ENCODE measurements at places on chromosomes 4 and X. TPM values are rescaled to one million over a fixed set of nuclear protein-coding genes. Genes with fewer than 3 reads are reported as not detected.

DNA sequence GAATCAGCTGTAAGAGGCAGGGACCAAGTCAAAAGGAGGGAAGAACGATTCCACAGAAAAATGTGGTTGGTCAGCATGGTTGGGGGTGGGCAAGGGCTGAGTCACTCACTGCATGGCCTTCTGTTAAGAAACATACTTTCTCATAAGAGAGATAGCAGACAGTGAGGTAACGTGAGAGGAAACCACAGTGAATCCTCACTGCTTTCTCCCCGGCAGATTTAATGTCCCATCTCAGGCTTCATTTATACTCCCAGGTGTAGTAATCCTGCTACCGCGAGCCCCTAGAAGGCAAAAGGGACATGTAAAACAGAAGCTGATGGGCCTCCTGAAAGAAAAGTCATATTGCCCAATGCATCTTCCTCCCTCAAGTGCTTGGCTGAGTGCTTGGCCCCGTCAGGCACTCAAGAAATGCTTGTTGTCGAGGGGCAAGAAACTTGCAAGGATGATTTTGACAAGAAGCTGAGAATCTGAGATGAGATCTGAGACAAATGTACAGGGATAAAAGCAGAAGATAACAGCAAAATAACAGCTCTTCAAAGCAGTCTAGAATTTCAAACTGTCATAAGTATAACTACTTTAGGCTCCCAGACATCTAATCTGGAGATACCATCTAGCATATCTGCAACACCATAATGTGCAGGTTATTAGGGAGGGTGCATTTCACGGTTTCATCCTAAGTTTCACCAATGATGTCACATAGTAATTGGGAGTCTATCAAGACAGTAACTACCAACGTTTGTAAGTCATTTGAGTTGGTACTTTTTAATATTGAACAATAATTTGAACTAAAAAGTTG is 40.2 kb downstream of the SH3KBP1 start:
- no peak for DNase-seq
- peaks cover 6% of the 10 kb centered on the region for H3K27me3 ChIP-seq
- no peak overlapping the region for H3K27ac ChIP-seq
- H3K4me1 ChIP-seq: no peaks in the 10 kb centered on the region
- no peaks in the 10 kb centered on the region for H3K36me3 ChIP-seq
- H3K4me3 ChIP-seq: no peak overlapping the region

DNA sequence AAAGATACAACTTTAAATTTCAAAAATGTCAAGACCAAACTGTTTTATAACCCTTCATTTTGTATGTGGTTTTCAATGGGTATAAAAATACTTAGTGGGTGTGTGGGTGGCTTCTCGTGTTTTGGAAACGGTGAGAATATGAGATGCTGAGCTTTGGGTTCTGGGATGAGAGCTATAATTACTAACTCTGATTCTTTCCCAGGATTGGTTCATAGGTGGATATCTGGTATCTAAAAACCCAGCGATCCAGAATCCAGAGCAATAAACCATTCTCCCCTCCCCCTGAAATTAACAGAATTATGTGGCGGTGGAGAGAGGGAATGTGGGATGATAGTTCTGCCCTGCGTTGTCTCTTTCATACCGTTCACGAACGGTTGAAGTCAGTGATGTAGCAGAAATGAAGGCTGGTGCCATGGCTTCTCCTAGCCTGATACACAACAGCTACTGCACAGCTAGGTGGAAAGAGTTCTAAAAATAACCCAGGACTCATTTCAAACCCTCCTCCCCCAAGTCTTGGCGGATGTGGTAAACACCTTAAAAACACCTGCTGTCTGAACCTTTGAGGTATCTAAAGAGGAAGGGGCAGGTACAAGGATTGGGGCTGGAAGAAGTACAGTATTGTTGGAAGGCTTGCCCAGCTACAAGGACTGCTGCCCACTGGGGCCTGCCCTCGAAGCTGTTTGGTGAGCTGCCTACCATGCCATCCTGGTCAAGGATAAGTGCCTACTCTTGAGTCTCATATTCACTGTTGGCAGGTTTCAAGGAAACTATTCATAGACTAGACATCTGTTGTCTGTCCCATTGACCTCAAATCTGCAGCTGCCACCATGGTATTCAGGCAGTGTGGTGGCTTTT is 44.5 kb downstream of the SEPTIN11 start:
- H3K27me3 ChIP-seq: no peaks in the 10 kb centered on the region
- no peak overlapping the region for H3K4me3 ChIP-seq
- no peak overlapping the region for H3K27ac ChIP-seq
- peaks cover 5% of the 10 kb centered on the region for H3K36me3 ChIP-seq

DNA sequence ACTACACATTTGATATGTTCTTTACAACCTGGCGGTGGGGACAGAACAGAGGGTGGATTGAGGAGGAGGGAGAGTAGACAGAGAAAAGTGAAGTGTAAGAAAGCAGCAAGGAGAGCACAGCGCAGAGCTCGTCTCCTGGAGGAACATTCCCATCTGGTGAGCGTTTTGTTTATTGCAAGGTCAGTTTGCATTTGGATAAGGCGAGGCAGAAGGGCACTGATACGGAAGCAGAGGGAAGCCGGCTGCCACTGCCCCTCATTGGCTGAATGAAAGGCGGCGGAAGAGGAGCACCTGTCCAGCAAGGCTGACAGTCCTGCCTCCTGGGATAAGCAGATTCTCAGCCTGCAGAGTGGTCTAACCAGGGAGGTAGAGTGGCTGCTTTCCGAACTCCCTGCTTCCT is 83.2 kb downstream of the GPR143 start:
- peaks cover 3% of the 10 kb centered on the region for H3K36me3 ChIP-seq
- no peak overlapping the region for H3K4me3 ChIP-seq
- peaks cover 8% of the 10 kb centered on the region for H3K27me3 ChIP-seq
- DNase-seq: peak; percentile 19

- DNase-seq: peak; percentile 59
- H3K27me3 ChIP-seq: peaks cover 3% of the 10 kb centered on the region
- peak within 1 kb of the TSS; percentile 67 for H3K27ac ChIP-seq
- peak within 1 kb of the TSS; percentile 75 for H3K4me3 ChIP-seq
- H3K4me1 ChIP-seq: peaks cover 4% of the 10 kb centered on the region
Measured at GRCh38 chrX:38561126-38561868, at the start of gene TSPAN7. Gene TSPAN7, plus strand, starts transcription at chrX:38561542. Its CDS starts 5 bp downstream, at chrX:38561547.

The CXCL1 gene
- 4.8 TPM for total RNA-seq

- peaks cover 2% of the 10 kb centered on the region for H3K27me3 ChIP-seq
- no peak overlapping the region for H3K27ac ChIP-seq
- H3K4me3 ChIP-seq: no peak overlapping the region
- DNase-seq: no peak
- H3K4me1 ChIP-seq: no peaks in the 10 kb centered on the region
Measured at GRCh38 chrX:119095936-119096335, 23.1 kb downstream of the CT47C1 start.

The PDLIM3 gene
- total RNA-seq: 56.9 TPM

DNA sequence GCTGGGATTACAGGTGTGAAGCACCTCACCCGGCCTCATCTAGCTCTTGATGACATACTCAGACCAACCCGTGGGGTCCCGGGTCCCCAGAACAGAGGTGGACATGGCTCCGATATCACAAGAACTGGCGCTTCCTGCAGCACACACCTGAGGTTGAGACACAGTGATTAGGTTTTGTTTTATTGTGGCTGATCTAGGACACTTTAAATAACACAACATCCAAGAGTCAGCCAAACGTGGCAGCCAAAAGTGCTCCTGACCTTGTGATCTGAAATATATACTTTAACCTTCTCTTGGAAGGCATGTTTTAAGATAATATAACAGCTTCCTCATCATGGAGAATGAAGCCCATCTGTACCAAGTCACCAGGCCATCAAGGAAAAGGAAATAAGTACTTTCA is 198.9 kb downstream of the DHRSX start:
- H3K27me3 ChIP-seq: no peaks in the 10 kb centered on the region
- H3K4me1 ChIP-seq: no peaks in the 10 kb centered on the region
- no peak overlapping the region for H3K27ac ChIP-seq

DNA sequence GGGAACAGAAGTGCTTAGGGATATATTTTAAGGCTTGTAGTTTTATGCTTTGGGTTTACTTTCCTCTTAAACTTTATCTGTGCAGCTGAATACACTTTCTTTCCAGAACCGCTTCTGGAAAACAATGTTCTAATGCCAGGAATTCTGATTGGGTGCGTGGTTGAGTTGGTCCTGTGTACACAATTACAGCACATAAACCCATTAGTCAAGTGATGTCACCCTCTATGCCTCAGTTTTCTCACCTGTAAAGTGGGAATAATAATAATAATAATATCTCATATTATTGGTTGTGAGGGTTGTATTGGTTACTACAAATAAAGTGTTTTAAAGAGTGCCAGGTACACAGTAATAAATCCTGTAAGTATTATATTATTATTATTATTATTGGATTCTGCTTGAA is 129.2 kb downstream of the MID1IP1 start:
- DNase-seq: no peak
- no peak overlapping the region for H3K27ac ChIP-seq
- H3K4me1 ChIP-seq: no peaks in the 10 kb centered on the region
- H3K4me3 ChIP-seq: no peak overlapping the region

- DNase-seq: no peak
- H3K27ac ChIP-seq: no peak overlapping the region
- H3K27me3 ChIP-seq: no peaks in the 10 kb centered on the region
- H3K4me3 ChIP-seq: no peak overlapping the region
- H3K36me3 ChIP-seq: peaks cover 7% of the 10 kb centered on the region
Measured at GRCh38 chr4:55364691-55365344, 18.8 kb downstream of the SRD5A3 start.

GRCh38 chr4:169906104-169906503 is 120.1 kb downstream of the MFAP3L start:
- no peak for DNase-seq
- H3K4me3 ChIP-seq: no peak overlapping the region
- no peak overlapping the region for H3K27ac ChIP-seq
- H3K27me3 ChIP-seq: no peaks in the 10 kb centered on the region

DNA sequence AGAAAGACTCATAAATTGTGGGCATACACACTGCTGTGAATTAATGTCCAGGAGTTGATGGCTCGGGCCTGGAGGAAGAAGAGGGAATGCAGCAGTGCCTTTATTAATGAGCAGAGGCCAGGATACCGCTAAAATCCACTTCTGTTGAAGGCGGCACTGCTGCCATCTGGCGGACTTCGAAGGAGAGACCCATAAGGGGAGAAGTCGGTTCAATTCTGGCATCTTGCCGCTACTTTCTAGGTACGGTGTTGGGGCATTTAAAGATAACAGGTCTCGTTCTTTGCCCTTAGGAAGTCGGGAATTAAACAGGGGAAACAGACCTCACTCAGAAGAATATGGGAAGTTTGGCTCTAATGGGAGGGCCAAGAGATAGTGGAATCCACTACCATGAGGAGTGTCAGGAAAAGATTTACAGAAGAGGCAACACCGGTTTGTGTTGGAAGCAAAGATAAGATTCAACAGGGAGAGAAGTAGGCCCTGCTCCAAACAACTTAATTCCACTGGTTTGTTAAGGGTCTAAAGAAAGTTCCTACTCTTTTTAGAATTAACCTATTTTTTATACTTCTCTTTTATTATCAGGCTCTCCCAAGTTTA is 133.6 kb upstream of the GIMD1 start:
- H3K4me1 ChIP-seq: no peaks in the 10 kb centered on the region
- no peak overlapping the region for H3K4me3 ChIP-seq
- H3K36me3 ChIP-seq: no peaks in the 10 kb centered on the region
- no peaks in the 10 kb centered on the region for H3K27me3 ChIP-seq

The PLP1 gene
- 2,816 TPM for total RNA-seq

The CPZ gene
- 82.0 TPM for total RNA-seq

DNA sequence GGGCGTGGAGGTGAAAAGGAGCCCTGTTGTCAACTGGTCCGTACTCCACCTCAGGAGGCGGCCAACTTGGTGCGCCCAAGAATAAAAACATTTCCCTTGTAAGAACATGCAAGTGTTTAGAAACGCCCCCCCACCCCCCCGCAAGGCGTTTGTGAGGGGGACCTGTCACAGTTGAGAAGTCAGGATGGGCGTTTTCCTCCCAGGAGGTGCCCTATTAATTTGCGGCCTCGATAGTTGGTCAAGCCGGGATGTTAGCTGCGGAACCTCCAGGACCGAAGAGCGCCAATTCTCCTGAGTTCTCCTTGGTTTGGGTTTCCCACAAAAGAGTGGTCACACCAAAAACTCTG is 651 bp upstream of the SAP30 start:
- peak overlapping the region; percentile 99 for H3K27ac ChIP-seq
- H3K4me3 ChIP-seq: peak overlapping the region; percentile 96
- H3K4me1 ChIP-seq: peaks cover 7% of the 10 kb centered on the region
- no peak for DNase-seq

The DDIT4L gene
- 4.8 TPM for total RNA-seq

GRCh38 chrX:130171446-130172126 is at the start of gene RAB33A:
Gene RAB33A, plus strand, starts transcription at chrX:130171962. Its CDS starts 101 bp downstream, at chrX:130172063.
- peaks cover 19% of the 10 kb centered on the region for H3K4me1 ChIP-seq
- DNase-seq: no peak
- H3K27ac ChIP-seq: peak within 1 kb of the TSS; percentile 77

DNA sequence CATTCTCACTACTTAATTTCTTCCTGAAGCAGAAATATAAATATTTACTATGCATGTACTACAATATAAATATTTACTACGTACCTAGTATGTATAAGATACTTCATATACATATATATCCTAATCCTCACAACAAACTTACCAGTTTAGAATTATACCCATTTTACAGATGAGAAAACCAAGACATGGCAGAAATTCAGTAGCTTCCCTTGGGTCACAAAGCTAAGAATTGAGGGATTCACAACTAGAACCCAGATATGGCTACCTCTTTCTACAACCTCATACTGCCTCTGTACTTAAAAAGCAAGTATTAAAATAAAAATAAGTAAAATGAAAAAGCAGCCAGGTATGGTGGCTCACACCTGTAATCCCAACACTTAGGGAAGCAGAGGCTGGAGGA is 65.9 kb downstream of the AMMECR1 start:
- no peaks in the 10 kb centered on the region for H3K36me3 ChIP-seq
- no peak for DNase-seq
- peaks cover 9% of the 10 kb centered on the region for H3K27me3 ChIP-seq
- H3K27ac ChIP-seq: no peak overlapping the region
- no peak overlapping the region for H3K4me3 ChIP-seq
- H3K4me1 ChIP-seq: no peaks in the 10 kb centered on the region

DNA sequence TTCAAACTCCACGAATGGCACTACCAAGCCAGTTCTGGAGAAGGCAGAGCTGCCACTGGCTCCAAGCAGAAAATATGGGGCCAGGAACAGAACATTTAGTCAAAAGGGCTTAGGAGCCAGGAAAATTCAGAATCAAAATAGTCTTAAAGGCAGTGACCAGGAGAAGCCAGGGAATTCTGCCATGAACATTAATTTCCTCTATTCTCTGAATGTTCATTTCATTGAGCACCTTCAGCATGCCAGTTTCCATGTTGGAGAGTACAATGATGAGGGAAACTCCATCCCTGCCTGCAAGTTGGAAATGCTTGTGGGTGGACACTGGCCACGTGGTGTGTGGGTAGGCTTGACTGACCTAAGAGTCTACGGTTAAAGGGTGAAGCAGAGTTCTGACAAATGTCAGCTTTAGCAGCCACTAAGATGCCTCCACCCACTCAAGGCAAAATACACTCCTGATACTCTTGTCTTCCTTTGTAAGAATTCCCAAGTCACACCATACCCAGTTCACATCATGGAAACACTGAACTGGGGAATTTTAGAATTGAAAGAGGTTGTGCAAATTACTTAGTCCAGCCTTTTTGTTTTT is 190.1 kb upstream of the C1QTNF7 start:
- H3K4me3 ChIP-seq: no peak overlapping the region
- H3K27me3 ChIP-seq: no peaks in the 10 kb centered on the region
- H3K36me3 ChIP-seq: no peaks in the 10 kb centered on the region
- peak; percentile 12 for DNase-seq
- H3K27ac ChIP-seq: no peak overlapping the region
- peaks cover 7% of the 10 kb centered on the region for H3K4me1 ChIP-seq

GRCh38 chr4:54550395-54551171 is 107.2 kb upstream of the KIT start:
- no peak overlapping the region for H3K27ac ChIP-seq
- no peak for DNase-seq
- H3K27me3 ChIP-seq: no peaks in the 10 kb centered on the region
- no peak overlapping the region for H3K4me3 ChIP-seq

The AVPR2 gene
- 0.11 TPM for total RNA-seq
